Tibial nerve (tissue), 4 donors: ENCODE measurements at places on chromosomes 12 and 14. TPM values are rescaled to one million over a fixed set of nuclear protein-coding genes. Genes with fewer than 3 reads are reported as not detected.

GRCh38 chr12:116559162-116559935, at the start of gene MAP1LC3B2:
MAP1LC3B2 (plus strand) TSS chr12:116559381; CDS start chr12:116575943, 16,562 bp downstream.
- DNase-seq, result no peak

DNA sequence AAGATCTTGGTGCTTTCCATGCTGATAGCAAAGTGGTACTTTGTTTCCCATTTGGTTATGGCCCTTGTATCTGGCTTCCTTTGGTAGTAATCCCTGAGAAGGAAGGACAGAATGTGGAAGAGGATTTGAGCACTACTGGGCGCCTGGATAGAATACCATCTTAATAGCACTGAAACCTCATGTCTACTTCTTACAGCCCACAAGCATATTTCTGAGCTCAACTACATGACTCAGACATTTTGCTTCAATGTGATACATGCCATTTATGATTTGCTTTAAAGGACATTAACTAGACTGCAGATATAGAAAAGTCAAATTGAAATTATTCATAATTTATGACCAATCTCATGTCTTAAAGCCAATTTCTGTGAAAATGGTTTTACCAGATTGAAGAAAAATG, 80.4 kb downstream of the LIN7A start:
- DNase-seq, result no peak

- DNase-seq, result no peak
Observed at GRCh38 chr12:85697003-85697402, 139.2 kb downstream of the RASSF9 start.

GRCh38 chr12:31887109-31887811, 72.0 kb upstream of the RESF1 start:
- DNase-seq, result peak; percentile 19

Gene CMTM5
- 31.5 TPM for total RNA-seq

DNA sequence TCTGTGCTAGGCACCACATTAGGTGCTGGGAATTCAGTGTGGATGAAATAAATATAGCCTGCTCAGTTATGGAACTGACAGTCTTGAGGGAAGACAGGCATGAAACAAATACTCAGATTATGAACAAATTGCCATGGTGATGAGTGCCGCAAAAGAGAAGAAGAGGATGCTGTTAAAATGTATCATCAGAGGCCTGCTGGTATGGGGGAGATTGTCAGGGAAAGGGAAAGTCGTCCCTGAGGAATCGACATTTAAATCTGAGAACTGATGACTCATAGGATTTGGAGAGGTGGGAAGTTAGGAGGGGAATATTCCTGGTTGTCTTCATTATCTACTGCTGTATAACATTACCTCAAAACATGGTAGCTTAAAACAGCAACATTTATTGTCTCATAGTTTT, 42.0 kb downstream of the PPP1R36 start:
- no peak for DNase-seq

DNA sequence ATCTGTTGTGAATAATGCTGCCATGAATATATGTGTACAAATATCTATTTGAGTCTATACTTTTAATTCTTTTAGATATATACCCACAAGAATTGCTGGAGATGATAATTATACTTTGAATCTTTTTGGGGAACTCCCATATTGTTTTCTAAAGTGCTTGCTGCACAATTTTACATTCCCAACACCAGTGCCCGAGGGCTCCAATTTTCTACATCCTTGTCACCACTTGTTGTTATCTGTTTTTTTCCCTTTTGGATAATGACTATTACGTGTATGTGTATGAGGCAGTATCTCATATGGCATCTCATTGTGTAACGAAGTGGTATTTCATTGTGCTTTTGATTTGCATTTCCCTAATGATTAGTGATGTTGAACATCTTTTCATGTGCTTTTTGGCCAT, 127.1 kb downstream of the SUDS3 start:
- no peak for DNase-seq

DNA sequence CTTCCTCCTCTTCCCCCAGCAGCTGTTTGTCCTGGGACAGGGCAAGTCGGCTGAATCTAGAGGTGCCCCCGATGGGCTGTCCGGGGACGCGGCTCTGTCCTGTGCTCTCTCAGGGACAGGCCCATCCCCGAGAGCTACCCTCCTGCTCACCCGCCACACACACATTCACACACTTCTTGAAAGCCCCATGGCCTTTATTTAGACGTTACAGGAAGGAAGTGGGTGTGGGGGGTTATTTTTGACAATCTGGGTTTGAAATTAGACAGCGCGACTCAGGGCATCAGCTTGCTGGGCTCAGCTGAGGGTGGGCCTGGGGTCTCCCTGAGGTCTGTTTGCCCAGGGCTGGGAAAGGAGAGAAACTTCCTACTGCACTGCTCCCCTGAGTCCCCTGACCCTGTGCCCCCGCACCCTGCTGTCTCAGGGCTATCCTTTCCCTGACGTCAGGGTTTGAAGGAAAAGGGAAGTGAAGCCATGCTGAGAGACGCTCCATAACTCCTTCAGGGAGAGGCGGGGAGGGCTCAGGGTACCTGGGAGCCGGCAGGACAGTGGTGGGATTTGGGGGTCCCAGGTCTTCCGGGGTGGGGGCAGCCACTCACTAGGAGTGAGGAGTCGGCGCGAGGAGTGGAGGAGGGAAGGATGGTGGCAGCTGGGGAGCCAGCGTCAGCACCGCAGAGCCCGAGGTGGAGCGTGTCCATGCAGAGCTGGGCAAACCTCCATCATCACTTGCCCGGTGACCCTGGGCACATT, 8.1 kb downstream of the PTPN6 start:
- DNase-seq, result no peak

Gene CTSG
- 2.7 TPM for total RNA-seq

Gene HOXC12
- total RNA-seq, result not detected

GRCh38 chr12:48815126-48816110, 2.9 kb upstream of the CACNB3 start:
- peak; percentile 76 for DNase-seq

DNA sequence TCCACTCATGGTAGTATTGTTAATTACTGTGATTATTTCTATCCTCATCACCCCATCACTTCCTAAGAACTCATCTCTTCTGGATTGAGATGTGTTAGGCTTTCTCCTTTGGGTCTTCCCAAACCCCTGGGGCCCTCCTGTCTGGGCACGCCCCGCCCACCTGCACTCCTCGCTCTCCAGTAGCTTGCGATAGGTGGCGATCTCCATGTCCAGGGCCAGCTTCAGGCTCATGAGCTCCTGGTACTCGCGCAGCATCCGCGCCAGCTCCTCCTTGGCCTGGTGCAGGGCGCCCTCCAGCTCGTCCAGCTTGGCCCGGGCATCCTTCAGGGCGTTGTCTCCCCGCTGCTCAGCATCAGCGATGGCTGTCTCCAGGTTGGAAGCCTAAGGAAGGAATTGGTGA, 6.8 kb downstream of the KRT71 start:
- DNase-seq, result no peak

GRCh38 chr14:104752423-104752734, 568 bp upstream of the SIVA1 start:
- no peak for DNase-seq

DNA sequence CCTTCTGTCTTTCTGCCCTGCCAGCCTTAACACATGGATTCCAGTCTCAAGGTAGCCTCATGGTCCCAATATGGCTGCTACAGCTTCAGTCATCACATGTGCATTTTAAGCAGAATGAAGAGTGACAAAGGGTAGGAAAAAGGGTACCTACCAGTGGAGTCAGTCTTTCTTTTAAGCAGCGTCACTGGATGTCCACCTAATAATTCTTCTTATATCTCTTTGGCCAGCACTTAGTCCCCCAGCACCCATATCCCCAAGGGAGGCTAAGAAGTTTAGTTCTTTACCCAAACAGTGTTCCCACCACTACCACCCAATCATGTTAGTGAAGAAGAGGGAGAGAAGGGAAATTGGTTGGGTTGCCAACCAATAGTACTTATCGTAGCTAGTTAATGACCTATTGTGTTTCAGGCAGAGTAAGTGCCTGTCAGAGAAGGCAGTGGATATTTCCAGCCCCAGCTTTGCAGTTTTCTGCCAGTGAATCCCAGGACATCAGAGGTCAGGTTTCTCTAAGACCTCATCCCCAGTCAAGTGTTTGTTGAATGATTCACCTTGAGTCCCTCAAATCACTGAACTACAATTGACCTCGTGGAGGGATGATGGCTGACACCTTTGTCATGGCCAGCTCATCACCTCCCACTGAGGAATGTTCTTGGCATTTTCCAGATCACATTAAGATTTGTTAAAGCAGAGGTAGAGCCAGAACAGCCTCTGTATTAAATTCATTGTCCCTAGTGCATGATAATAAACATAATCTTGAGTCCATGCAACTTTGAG, 250.9 kb upstream of the CRY1 start:
- no peak for DNase-seq

DNA sequence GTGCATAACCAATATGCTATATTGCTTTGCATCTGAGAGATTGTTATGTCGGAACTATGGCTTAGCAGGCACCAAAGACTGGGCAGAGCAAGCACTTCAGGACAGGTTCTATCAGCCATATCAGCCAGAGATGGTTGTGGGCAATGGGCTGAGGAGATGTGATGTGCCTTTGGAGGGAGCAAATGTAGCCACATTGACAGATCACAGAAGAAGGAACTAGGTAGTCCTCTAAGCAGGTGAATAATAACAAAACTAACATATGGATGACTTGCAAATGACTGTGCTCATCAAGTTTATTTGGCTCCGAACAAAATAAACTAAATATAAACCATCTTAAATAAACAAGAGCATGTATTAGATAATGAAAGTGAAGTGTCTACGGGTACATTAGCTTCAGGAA, 291.7 kb downstream of the RMST start:
- no peak for DNase-seq
